ENCODE measurements at places on chromosomes 1 and 21.

GRCh38 chr1:245292553-245292952, 137.8 kb downstream of the KIF26B start:
- DNase-seq = no peak

DNA sequence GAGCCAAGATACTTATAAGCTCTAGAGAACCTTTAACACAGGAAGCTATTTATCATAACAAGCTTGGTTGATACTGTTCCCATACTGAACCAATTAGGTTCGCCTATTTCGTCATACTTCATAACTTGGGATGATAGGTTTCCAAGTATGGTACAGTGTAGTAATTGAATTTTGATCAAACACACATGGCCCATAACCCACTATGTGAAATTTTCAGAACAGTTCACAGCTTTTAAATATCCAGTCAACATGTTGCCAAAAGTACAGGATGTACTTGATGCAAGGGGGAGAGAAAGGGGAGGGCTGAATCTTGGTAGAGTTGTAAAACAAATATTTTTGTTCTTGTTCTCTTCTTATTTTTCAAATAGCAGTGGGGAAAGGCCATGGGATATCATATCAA, 86.6 kb downstream of the TM2D1 start:
- no peak for DNase-seq

DNA sequence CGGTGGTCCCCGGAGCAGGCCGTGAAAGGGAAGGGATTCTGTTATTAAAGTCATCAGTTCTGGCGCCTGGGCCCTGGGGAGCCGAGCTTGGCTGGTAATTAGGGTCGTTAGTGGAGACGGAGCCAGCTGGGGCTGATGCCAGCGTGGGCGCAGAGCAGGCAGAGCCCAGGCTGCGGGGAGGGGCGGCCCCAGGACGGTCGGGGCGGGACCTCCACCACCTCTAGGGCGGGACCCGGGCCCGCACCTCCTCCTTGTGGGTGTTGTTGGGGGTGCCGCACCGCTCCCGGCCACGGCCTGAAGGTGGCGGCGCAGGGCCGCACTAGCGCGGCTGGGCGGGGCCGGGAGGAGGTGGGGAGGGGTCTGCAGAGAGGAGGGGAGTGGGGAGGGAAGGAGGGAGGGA, 470.6 kb downstream of the PTPRU start:
- no peak for DNase-seq

GRCh38 chr1:207328004-207328403, 6.5 kb downstream of the CD55 start:
- no peak for DNase-seq

GRCh38 chr1:67771749-67772148, 61.5 kb downstream of the GNG12 start:
- DNase-seq = no peak

- no peak for DNase-seq
These were observed 11.0 kb upstream of the LMNA start for GRCh38 chr1:156103521-156103947.

All from activated T-helper 1 cell treated with anti-CD3 and anti-CD28 coated beads, Interleukin-2, amount 50 U/mL, for 16 hours (primary cell).